ENCODE measurements at places on chromosomes 12 and 14. TPM values are rescaled to one million over a fixed set of nuclear protein-coding genes. Genes with fewer than 3 reads are reported as not detected.

Gene IL31
- total RNA-seq = not detected

Gene NRIP2
- not detected for total RNA-seq

Gene AQP2
- total RNA-seq = not detected

Gene FBRSL1
- 82.4 TPM for total RNA-seq

Gene CSRP2
- 21.7 TPM for total RNA-seq

Gene TAS2R42
- total RNA-seq = not detected

Gene ST8SIA1
- 0.06 TPM for total RNA-seq

Gene ERP27
- total RNA-seq = not detected
